ENCODE measurements at places on chromosomes 16 and 17. TPM values are rescaled to one million over a fixed set of nuclear protein-coding genes. Genes with fewer than 3 reads are reported as not detected.

GRCh38 chr16:14539631-14540030 lies 90.4 kb downstream of the PARN start:
- no peak overlapping the region for H3K4me3 ChIP-seq
- DNase-seq: no peak
- H3K27ac ChIP-seq: no peak overlapping the region
- H3K36me3 ChIP-seq: no peaks in the 10 kb centered on the region
- H3K27me3 ChIP-seq: no peaks in the 10 kb centered on the region

CNGB1 gene
- not detected for total RNA-seq

ABCA6 gene
- total RNA-seq: 36.3 TPM

OTOP2 gene
- total RNA-seq: not detected

TMEM235 gene
- not detected for total RNA-seq
